NCI-H1694 (cell line): ENCODE measurements at places on chromosomes 11 and 22.

DNA sequence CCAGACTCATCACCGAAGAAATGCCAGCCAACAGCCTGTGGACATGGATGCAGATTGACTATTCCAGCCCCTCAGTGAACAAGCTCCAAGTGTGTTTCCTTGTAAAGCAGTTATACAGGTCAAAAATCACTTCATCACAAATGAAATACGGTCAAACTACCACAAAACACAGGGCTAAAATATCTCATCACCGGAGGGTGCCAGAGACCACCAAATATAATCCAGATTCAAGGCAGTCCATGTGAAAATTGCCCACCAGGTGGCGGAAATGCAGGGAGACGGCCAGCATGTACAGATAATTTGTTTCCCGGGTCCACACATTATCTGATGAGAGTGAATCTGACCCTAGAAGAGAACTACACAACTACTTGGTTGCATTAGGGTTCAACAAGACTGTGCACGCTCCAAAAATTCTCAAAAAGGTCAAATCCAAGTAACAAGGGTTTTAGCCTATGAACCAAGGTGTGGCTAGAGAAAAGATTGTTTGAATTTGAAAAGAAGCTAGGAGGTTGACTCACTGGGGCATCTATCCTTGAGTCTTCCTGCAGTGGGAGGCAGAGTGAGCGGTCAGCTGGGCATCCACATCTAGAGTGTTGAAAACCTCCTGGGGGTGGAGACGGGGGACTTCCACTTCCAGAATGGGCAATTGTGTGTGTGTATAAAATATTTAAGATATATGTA is 71.7 kb downstream of the IGLL5 start:
- DNase-seq = peak; percentile 80

GRCh38 chr11:33545931-33546330 is 154.7 kb downstream of the C11orf91 start:
- DNase-seq = no peak

- no peak for DNase-seq
These were observed 386.6 kb upstream of the NARS2 start for GRCh38 chr11:78961247-78961646.

DNA sequence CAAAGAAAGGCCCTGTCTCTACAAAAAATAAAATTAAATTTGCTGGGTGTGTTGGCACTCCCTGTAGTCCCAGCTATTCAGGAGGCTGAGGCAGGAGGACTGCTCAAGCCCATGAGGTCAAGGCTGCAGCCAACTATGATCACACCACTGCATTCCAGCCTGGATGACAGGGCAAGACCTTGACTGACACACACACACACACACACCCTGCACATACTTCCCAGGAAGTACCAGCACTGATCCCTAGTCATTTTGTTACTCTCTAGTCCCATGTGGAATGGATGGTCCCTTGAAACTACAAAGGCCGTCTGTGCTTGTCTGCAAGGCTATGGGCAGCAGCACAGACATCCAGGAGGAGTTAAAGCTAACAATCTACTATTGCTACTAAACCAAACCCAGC is 59.7 kb upstream of the CYP2D6 start:
- DNase-seq = no peak

DNA sequence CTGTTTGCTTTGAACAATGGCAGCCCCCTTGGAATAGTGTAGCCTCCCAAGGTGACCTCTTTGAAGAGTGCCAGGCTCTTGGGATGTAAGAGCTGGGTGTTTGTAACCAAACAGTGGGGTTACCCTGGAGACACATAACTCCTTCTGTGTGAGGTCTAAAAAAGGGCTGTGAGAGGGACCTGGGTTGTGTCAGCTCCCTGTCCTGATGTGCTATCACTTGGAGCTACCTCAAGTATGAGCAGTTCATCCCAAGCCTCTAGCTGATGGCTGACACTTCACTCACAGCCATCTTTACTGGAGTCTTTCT is 40.2 kb downstream of the TSPAN18 start:
- DNase-seq = no peak

DNA sequence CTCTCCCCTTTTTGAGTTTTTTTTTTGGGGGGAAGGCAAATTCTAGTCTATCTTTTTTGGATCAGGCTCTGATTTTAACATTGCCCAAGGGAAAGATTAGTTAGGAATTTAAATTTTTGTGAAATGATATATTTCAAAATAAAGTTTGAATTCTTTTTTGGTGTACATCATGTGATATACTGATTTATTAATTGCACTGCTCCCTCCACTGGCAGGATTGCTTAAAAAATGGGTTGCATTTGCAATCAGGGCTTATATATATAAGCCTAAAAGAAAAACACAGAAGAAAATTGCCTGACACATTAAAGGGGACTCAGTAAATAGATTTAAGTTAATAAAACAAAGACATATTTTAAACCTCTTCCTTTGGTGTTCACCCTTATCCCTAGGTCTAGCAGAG is 1.2 kb downstream of the DYNC2H1 start:
- DNase-seq = no peak

DNA sequence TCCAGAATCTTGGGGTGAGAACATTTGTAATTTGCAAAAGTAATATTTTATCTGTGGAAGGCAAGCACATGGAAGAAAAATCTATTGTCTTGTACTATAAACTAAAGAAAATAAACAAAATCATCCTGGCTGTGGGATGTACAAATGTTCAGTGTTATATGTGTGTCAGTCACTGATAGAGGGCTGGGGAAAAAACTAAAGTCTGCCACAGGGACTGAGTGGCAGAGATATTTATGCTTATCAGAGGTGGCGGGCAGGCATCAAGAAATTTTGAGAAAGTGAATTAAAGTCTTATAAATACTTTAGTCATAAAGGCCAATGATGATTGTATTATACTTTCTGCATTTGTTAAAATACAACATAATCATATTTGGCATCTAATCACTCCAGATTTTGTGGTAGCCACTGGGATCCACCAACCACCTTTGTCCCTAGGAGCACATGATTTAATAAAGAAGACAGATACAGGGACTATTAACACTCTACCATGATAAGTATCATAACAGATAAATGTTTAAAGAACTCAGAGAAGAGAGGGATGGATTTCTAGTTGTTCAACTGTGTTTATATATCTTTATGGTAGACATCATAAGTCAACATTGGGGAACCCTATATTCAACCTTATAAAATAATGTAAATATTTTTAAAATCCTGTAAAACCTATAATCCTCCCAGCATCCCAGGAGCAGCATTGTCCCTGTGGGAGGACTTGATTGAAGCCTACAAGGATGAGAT is 2.6 kb upstream of the ENDOD1 start:
- no peak for DNase-seq

GRCh38 chr11:68610452-68611116 is 73.8 kb upstream of the GAL start:
- peak; percentile 1 for DNase-seq

DNA sequence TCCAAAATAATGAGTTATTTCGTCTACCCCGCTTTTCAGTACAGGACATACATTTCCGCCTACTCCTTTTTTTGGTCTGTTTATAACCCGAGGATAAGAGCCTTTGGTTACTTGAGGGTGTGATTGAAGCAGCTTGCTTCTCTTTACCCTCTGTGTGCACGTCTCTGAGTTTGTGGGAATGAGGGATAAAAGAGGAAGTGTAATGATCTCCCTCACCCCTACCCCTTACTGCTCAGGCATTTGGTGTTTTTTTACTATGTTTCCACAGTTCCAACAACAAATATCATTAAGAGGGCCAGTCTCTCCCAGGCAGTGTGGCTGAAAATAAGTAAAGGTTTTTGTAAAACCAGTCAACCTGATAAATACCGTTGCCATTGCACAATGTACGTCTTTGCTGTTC is 83.2 kb upstream of the GAL start:
- DNase-seq = no peak

- DNase-seq = no peak
These were observed 17.0 kb upstream of the NECTIN1 start for GRCh38 chr11:119745776-119746535.

- DNase-seq = no peak
These were observed 3.3 kb downstream of the FAM118B start for GRCh38 chr11:126214841-126215240.

DNA sequence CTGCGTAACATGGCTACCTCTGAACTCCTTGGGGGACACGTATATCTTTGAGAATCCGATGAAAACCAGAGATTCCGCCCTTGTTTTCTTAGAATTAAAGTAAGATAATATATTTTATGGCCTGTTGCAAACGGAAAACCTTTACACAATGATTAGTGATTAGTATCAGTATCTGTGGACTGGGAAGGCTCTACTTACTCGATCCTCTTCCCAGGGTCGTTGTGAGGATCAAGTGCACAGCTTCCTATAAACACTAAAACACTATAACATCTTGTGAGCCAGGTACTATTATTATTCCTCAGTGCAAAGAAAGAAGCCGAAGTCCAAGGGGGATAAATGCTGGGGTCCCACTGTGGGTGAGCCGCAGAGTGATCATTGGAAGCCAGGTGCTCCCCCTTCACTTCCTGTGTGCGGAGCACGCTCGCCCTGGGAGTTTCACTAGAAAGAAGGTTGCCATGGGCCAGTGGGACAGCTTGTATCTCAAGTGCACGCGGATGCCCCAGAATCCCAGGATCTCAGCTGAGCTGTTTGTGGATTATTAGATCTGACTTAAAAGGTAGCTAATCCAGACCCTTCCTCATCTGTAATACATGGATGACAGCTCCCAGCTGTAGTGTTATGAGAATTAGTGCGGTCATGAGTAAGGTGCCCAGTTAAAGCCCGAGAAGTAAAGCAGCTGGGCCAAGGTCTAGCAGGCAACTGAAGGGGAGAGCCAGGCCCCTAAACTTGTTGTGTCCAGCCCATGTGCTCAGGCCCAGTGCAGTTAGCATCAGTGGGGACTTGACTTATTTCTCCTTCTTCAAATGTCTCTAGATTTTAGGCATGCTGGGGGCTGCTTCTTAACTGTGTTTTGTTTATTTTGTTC is 839 bp downstream of the CBY1 start:
- no peak for DNase-seq

DNA sequence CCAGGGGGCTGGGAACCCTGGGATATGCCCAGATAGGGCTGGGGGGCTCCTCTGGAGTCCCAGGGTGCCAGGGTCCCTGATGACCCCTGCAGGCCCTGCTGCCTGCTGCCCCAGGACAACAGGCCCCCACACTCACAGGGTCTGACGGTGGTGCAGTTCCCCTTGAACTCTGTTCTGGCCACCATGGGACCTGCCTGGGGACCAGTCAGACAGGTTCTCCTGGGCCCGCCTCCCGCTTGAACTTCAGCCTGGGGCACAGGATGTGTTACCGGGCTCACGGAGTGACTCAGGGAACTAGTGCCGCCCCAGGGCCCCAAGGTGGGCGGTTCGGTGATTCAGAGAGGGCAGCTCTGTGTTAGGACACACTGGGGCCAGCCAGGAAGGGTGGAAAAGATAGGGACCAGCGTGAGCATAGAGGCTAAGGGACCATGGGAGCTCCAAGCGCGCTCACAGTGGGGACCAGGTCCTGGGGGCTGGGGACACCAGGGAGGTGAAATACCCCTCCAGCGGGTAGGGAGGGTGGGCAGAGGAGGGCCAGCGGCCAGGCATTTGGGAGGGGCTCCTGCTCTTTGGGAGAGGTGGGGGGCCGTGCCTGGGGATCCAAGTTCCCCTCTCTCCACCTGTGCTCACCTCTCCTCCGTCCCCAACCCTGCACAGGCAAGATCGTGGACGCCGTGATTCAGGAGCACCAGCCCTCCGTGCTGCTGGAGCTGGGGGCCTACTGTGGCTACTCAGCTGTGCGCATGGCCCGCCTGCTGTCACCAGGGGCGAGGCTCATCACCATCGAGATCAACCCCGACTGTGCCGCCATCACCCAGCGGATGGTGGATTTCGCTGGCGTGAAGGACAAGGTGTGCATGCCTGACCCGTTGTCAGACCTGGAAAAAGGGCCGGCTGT is 21.5 kb upstream of the TXNRD2 start:
- DNase-seq = no peak

DNA sequence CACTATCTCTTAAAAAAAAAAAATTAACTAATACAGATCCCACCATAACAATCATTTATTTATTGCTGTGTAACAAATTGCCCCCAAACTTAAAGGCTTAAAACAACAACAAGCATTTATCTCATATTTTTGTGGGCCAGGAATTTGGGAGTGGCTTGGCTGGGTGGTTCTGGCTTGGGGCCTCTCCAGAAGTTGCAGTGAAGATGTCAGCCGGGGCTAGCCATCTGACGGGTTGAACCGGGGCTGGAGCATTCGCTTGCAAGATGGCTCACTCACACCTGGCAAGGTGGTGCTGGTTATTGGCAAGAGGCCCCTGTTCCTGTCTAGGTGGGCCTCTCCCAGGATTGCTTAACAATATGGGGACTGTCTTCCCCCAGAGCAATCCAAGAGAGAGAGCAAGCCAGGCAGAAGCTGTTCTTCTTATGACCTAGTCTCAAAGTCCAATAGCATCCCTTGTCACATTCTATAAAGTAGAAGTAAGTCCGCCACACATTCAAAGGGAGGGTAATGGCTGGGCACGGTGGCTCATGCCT is 29.5 kb downstream of the ACO2 start:
- DNase-seq = no peak

- peak; percentile 72 for DNase-seq
These were observed 17.1 kb upstream of the EFCAB6 start for GRCh38 chr22:43828998-43829782.

DNA sequence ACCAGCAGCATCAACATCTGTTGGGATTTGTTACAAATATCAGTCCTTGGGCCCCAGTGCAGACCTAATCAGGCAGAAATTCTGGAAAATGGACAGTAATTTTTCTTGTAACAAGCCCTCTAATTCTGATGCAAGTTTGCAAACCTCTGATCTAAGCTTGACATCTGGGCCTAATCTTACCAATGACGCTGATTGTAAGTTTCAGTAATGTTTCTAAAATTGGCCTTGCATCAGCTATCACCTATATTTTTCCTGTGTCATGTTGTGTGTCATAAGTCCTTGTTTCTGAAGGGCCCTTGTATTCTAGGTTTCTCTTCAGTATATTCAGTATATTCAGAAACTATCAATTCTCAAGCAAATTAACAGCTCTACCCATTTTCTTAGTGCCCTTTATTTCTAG is 36.4 kb downstream of the ZNF215 start:
- no peak for DNase-seq
